Activated CD4-positive, CD25-positive, alpha-beta regulatory T cell treated with anti-CD3 and anti-CD28 coated beads, Interleukin-2, amount 50 U/mL, for 72 hours (primary cell): ENCODE measurements at places on chromosomes 7 and 10.
A peak's percentile ranks its signal among the peaks of the same experiment; 100 is the strongest.

- no peak for DNase-seq
Measured at GRCh38 chr10:90530521-90530920, 327.3 kb downstream of the HTR7 start.

DNA sequence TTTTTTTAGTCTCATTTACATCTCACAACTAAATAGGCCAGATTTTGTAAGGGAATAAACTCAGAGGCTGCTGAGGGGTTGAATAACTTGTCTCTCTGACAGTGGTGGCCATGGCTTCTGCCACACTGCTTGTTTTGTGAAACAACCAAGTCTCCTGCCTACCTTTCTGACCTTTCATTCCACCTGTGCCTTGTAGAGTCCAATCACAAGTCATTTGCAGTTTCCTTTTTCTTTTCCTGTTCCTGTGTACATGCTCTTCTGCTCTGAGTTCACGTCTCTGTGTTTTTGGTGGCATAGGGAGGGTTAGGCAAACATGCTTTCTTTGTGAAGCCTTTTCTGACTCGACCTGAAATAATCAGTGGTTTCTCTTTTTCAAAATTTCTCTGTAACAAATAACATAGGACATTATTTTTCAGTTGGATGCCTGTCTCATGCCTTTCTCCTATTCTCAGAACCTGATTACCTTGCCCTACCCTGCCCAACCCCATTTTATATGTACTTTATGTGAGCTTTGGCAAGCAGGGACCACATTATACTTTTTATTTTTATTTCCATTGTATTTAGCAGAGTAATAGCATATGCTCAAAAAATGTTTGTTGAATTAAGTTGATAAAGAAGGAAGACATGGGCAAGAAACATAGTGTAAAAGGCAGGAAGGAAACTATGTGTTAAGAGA, 81.7 kb downstream of the HDAC9 start:
- no peak for DNase-seq

- no peak for DNase-seq
Measured at GRCh38 chr7:132077971-132078685, 498.1 kb downstream of the PLXNA4 start.

- no peak for DNase-seq
Measured at GRCh38 chr7:69002416-69002815, 595.9 kb upstream of the AUTS2 start.

- DNase-seq: no peak
Measured at GRCh38 chr10:54622017-54622416, 179.0 kb downstream of the PCDH15 start.

- DNase-seq: no peak
Measured at GRCh38 chr7:44073664-44074348, 8.4 kb upstream of the PGAM2 start.

DNA sequence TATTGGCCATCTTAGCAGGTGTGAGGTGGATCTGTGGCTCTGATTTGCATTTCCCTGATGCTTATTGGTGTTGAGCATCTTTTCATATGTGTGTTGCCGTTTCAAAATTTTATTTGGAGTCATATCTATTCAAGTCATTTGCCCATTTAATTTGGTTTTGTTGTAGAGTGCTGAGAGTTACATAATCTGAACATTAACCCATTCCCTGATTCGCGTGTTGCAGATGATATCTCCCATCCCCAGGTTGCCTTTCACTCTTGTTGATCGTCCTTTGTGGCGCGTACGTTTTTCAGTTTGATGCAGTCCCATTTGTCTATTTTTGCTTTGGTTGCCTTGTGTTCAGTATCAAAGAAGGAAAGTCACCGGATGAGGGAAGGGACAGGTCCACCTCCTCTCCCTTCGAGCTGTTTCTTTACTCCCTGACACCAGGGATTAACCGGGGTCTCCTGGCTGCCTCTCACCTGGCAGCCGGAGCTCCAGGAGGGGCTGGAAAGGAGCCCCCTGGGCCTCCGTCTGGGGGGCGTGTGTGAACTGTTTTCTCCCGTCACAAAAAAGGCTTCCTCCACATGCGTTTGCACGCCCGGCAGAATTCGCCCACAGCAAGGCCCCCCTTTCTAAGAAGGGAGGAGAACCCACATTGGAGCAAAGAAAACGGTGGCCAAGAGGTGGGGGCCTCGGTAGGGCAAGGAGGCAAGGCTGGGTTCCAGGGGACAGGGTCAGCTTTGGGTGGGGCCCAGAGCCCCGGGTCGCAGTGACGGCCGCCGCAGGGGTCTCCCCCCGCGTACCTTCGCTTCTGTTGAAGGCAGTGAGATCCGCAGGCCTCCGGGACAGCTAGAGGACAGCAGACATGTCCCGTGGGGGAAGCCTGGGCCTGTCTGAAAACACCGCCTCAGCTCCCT, 8.3 kb downstream of the MNX1 start:
- no peak for DNase-seq

GRCh38 chr10:122236690-122237306, 34.3 kb upstream of the BTBD16 start:
- DNase-seq: no peak

GRCh38 chr10:7397049-7398035, 13.5 kb downstream of the SFMBT2 start:
- no peak for DNase-seq

DNA sequence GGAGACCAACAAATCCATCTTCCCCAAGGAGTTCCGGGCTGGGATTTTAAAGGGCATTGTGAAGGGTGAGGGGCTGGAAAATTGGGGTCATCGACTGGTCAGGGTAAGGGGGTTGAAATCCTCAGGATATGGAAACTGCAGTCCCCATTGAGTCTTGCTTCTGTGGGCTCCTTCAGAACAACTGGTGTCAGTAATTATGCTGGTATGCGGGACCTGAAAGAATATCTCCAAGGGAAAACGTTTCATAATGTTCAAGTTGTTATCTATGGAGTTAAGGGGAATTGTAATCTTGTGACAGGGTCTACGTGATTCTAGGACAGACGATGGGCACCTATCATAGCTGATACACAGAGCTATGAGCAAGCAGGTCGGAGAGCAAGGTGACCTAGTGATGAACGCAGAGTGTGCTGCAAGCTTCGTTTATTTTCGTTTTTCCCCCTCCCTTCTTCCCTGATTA, 494 bp upstream of the RHBDD2 start:
- no peak for DNase-seq

DNA sequence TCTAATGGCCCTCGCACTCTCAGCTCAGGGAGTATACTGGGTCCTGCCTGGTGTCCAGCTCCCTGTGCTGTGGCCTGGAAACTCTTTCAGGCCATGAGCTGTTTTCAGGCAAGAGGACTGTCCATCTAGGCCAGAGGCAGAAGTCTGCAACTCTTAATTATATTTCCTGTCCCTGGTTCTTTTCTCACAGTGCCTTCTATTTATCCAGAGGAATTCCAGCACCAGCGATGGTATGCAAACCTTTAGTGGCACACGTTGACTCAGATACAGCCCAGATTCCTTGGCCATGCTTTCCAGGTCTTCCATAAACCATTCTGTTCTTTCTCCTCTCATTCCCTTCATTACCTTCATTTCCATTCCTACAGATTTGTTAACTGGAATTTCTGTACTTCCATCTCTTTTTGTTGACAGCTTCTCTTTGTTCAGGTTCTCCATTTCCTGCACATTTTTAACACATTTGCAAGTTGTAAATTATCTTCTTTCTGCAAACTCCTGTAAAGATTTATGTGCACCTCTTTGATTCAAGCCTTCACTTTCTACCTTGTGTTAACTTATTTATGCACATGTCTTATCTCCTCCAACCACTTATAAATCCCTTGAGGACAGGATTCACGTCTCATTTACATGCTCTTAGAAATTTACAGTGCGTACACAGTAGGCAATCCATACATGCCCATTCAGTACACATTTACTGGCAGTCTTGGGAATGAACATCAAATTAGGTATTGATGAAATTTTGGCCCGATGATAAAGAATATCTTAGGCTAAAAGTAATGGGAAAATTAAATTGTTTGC, 172.1 kb downstream of the CELF2 start:
- no peak for DNase-seq

DNA sequence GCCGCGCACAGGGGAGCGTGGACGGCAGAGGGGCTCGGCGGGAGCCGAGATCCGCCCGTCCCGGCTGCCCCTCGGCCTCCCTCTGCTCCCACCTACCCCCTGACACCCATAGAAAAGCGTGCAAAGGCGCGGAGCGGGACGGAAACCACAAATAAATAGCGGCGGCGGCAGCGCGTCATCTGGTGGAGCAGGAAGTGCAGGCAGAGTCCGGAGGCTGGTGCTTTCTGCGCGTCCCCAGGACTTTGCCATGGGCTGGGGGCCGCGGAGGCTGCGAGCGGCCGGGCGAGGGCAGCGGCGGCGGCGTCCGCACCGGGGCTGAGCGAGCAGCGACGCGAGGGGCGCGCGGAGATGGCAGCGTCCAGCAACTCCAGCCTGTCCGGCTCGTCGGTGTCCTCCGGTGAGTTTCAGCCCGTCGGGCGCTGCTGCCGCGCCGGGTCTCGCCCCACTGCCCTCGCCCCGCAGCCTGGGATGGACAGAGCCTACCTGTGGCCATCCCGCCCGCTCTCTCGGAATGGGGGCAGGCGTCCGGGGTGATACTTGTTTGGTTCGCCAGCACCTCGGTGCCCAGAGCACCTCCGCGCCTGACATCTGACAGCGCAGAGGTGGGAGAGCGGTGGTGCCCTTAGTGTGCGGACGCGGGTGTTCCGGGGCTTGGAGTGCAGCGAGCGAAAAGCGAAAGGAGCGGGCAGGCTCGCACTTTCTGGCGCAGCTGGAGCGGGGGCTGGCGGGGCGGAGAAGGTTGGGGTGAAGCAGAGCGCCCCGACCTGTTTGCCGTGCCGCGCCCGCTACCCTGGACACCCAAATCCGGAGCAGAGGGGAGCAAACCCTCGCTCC, at the start of gene CHN2:
Gene CHN2 (plus strand): TSS at position 182 of the 834 bp plus-strand sequence.
- DNase-seq: peak; percentile 31
